NCI-H146 (cell line): ENCODE measurements at places on chromosomes 16 and 17.

- DNase-seq, result no peak
These were observed 2.4 kb downstream of the SPSB3 start for GRCh38 chr16:1779741-1780676.

GRCh38 chr17:42667088-42667951 is 8.2 kb downstream of the TUBG2 start:
- DNase-seq, result no peak

DNA sequence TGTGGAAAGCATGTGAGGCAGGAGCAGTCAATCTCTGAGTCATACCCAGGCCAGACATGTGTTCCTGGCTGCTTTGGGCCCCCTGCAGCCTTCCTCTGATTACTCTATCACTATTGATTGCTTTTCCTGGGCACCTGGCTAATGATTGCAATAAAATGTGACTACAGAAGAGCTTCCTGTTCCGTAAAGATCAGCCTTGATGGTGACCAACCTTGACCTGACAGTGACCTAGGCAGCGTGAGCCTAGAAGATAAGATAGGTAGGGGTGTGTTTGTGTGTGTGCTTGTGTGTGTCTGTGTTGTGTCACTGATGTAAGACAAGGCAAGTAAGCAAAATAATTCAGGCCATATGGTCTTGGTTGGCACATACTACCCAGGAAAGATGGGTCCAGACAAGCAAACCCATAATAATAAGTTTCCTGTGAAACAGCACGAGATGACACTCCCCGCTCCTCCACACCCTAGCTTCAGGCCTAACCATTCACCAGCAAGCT is 367.7 kb upstream of the CDH11 start:
- no peak for DNase-seq

- no peak for DNase-seq
These were observed 10.1 kb upstream of the TMEM219 start for GRCh38 chr16:29951625-29952365.

DNA sequence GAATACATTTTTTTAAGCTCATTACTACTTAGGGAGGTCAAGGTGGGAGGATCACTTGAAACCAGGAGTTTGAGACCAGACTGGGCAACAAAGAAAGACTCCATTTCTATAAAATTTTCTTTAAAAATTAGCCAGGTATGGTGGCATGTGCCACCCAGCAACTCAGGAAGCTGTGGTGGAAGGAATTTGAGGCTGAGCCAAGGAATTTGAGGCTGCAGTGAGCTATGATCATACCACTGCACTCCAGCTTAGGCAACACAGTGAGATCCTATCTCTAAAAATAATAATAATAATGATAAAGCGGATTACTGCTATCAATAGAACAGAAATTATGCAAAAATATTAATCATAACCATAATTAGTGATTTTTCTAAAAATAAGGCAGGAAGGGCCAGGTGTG is 170.3 kb downstream of the COPRS start:
- DNase-seq, result no peak

- peak; percentile 77 for DNase-seq
These were observed 1.3 kb downstream of the TUBB3 start for GRCh38 chr16:89924297-89924924.

GRCh38 chr17:77877036-77877435 is 81.5 kb upstream of the TNRC6C start:
- DNase-seq, result no peak

- no peak for DNase-seq
These were observed 69.2 kb downstream of the SDR42E1 start for GRCh38 chr16:81942007-81942601.

DNA sequence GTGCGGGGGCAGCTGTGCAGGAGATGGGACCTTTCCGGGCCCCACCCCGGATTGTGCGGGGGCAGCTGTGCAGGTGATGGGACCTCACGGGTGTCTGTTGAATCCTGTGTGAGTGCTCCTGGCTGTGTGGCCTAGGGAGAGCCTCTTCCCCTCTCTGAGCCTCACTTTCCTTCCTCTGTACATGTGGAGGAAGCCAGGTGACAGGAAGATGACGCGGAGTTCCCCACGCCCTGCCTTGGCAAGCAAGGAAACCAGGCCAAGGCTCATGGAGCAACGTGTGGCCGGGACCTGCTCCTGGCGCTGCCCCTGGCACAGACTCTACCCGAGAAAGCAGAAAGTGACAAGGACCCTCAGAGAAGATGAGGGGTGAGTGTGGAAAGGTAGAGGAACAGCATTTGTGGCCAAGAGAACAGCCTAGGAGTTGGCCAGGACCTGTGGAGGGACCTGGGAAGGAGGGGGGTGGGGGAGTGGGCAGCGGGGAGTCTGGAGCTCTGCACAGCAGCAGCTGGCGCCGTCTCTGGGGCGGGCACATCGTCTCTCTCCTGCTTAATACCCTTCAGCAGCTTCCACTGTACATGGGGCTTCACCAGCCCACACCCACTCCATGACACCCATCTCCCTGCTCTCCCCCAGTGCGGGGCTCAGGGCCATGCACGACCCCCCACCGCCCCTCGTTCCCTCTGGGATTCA is 38.4 kb upstream of the PABPN1L start:
- no peak for DNase-seq

- peak; percentile 64 for DNase-seq
These were observed 7.5 kb downstream of the SRSF1 start for GRCh38 chr17:57999496-58000017.

GRCh38 chr17:48175692-48176470 is 68.3 kb downstream of the SNX11 start:
- no peak for DNase-seq

DNA sequence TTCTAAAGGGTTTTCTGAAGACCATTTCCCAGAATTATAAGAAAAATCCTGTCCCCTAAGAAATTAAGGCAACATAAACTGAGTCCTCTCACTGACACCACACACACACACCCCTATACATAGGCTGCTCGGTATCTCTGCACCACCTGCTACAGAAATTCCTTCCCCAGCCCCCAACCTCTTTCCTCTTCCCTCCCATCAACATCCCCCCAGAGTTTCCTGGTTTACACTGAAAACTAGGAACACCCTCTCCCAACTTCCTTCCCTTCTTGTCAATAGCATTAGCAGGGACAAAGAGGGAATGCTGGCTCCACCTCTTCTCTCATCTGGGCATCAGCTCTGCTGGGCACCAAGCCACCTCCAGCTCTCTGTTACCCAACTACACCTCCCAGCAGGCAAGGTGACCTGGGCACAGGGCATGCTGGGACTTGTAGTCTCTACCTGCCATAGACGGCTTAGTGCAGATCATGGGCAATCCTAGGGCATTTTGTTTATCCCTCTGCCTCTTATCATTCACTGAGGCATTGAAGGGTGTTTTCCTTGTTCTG is 15.7 kb downstream of the CAVIN1 start:
- peak; percentile 63 for DNase-seq

DNA sequence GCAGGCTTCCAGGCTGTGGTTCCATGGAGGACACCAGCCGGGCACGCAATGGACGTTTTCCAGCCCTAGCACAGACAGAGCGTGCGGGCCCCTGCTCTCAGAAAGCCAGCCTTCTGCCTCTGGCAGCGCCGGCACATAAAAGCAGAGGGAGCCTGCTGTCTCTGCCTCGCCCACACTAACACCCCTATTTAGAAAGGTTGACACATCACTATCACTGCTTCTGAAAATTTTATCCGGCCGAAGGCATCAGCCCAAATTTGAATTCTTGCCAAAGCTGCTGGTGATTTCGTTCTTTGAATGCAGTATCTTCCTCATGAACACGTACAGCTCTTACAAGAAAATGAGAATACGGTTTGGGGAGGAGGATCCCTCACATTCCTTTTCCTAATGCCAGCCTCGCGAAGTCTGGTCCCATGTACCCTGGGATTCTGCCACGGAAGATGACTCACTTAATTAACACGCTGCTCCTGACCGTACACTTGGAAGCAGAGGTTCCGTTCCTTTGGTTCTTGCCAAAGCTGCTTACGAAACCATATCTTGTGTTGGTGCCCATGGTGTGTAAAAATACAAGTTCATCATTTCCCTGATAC is 1.3 kb upstream of the RAB11FIP3 start:
- DNase-seq, result peak; percentile 29

GRCh38 chr17:3316836-3317235 is 18.7 kb upstream of the OR3A1 start:
- no peak for DNase-seq

DNA sequence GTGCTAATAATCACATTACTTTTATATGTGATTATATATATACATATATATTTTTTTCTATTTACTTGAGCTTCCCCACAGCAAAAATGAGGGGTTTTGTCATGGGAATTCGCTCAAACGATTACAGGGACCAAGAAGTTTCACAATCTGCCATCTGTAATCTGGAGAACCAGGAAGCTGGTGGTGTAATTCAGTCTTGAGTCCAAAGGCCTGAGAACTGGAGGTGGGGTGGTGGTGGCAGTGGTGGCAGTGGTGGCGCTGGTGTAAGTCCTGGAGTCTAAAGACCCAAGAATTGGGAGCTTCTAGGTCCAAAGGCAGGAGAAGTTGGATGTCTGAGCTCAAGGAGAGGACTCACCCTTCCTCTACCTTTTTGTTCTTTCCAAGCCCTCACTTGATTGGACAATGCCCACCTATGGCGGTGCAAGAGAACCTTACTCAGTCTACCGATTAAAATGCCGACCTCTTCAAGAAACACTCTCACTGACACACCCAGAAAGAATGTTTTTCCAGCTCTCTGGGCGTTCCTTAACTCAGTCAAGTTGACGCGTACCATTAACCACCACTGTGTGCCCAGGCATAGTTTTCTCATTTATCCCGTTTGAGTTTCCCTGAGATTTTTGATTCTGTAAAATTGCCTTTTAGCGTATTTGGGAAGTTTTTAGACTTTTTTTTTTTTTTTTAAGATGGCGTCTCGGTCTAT is 31.9 kb downstream of the POLR2A start:
- DNase-seq, result no peak

GRCh38 chr17:45934044-45934979 is 40.0 kb downstream of the MAPT start:
- no peak for DNase-seq

DNA sequence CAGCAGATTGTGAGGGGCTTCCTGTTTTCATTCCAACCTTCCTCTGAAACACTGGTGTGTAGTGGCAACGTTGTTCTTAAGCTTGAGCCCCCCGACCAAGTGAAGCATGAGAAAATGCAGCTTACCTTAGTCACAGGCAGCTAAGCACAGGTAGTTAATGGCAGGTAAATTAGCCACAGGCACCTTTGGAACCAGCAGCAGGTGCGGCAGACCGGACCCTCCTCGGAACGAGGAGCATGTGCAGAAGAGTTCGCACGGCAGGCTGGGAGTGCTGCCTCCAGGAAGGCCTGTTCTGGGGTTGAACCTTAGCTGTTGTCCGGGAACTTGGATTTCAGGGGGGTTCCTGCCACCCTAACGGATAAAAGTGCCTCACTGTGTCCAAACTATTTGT is 7.2 kb upstream of the IRF8 start:
- DNase-seq, result no peak

- no peak for DNase-seq
These were observed 97.7 kb downstream of the ZNF18 start for GRCh38 chr17:11899537-11899942.

GRCh38 chr17:64042700-64043485 is 22.5 kb upstream of the ICAM2 start:
- DNase-seq, result no peak

DNA sequence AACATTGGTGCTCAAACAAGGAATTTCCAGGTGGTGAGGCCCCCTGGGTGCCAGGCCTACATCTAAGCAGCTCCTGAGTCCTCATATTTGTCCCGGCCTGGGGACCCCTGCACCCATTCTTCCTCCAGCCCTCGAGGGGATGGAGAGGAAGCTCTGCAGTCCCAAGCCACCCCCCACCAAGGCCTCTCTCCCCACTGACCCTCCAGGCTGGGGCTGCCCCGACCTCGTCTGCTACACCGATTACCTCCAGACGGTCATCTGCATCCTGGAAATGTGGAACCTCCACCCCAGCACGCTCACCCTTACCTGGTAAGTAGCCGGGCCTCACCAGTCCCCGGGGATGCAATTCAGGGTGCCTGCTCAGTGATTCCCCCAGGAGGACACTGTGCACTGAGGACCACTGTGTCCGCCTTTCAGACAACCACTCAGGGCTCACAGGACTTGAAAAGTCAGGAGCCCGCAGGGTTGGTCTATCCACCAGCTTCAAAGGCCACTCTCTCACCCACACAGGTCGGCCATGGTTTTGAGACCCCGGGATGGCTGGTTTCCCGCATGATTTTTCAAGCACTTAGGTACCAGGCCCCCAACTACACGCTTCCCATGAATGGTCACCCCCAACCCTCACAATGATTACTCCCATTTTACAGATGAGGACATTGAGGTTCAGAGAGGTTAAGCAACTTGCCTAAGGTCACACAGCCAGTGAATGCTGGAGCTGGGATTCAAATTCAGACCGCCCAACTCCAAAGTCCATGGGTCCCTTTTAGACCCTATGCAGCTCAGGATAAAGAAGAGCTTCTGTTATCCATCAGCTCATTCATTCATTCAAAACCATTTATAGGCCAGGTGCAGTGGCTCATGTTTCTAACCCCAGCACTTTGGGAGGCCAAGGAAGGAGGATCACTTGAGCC is 32.4 kb downstream of the IL21R start:
- no peak for DNase-seq

- no peak for DNase-seq
These were observed 7.5 kb upstream of the KREMEN2 start for GRCh38 chr16:2956579-2956956.

- no peak for DNase-seq
These were observed 50.8 kb upstream of the KLHDC4 start for GRCh38 chr16:87816507-87817100.

DNA sequence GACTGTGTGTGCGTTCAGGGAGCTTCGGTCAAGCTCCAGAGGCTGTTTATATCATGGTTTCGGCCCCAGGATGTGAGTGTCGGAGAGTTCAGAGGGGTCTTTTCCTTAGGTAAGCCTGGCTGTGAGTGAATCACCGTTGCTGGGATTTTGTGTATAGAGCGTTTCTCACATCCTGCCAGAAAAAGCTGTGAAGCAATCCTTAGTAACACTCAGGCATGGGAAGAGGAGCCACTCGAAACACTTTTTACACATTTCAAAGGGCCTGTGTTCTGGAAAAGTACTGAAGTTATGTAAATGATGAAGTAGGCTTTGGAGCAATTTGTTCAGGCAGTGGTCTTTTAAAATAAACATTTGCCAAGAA is 662 bp downstream of the PGS1 start:
- no peak for DNase-seq

DNA sequence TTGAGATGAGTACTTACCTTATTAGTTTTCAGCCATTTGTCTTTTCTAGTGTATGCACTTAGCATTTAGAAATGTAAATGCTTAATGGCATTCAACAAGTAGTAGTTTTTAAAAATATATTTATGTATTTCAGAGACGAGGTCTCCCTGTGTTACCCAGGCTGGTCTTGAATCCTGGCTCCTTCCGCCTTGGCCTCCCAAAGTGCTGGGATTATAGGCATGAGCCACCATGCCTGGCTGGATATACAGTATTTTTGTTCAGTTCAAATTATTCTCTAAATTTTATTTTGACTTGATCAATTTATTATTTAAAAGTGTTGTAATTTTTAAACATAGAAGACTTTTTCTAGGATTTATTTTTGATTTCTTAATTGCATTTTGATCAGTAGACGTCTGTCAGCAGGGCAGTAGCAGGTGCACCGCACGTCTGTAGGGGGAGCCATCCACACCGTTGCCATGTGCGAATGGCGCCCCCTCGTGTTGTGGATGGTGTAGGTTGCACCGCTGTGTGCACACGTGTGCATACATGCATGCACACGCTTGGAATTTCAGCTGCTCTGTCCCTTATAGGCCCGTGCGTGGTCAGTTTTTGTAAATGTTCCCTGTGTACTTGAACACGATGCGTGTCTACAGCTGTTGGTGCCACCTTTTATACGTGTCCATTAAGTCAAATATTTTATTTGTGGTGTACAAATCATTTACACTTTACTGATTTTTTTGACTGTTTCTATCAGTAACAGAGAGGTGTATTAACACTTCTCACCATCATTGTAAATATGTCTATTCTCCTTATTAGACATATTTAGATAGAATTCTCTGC is 30.6 kb downstream of the RPTOR start:
- DNase-seq, result peak; percentile 83

- DNase-seq, result no peak
These were observed 13.9 kb upstream of the TBX2 start for GRCh38 chr17:61385577-61386236.
